ENCODE measurements at places on chromosomes 12 and 14.

DNA sequence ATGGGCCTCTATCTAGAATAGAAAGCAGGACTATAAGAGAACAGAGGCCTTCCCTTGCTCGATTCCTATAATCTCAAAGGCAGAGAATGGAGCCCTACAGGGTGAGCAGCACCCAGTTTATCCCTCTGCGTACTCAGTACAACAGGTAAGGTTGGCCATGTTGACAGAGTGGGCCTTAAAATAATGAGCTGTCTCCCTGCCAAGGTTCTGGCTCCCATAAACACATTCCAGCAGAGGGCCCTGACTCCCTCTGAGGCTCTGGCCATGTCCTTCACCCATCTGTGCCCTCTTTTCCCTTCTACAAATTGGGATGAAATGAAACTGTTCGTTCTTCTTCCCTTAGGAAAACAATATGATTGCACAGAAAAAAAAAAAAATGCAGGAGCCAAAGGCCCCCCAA, 16.9 kb upstream of the PNMA1 start:
- DNase-seq, result no peak

DNA sequence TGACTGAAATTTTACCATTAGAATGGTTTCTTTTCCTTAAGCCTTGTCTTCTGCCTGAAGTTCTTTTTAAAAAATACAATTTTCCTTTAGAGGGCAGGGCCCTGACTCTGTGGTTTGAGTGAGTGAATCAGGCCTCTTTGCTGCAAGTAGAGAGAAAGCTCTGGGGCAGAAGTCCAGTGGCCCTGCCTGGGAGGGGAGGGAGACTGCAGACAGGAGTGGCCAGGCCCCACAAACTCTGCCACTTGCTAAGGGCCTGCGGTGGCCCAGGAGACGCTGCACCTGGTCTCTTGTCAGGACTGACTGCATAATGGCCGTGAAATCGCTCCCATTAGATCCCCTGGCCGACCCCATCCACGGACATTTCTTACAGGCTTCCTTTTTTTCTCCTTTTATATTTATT, 25.5 kb downstream of the TSPAN11 start:
- no peak for DNase-seq

DNA sequence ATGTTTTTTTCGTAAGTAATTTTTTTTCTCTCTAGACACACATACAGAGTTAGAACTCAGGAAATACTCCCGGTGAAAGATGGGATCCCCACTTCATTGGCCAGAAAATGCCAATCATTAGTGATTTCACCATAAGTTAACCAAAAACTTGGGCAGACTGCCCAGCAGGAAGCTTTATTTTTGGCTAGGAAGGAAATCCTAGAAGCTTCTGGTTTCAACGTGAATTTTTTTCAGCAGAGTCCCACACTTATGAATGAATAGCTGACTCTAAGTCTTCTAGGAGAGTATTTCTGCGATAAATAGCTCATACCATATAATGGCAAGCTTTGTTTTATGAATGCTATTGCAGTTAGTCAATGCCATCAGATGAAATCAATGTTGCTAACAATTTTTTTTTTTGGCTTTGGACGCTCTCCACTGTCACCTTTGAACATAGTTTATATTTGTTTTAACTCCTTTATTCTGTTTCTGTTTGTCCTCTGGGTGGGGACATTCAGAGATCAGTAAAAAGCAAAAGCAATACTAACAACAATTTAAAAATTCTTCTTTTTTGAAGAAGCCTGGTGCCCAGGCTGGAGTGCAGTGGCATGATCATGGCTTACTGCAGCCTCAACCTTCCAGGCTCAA, 9.5 kb downstream of the PPP1CC start:
- no peak for DNase-seq

DNA sequence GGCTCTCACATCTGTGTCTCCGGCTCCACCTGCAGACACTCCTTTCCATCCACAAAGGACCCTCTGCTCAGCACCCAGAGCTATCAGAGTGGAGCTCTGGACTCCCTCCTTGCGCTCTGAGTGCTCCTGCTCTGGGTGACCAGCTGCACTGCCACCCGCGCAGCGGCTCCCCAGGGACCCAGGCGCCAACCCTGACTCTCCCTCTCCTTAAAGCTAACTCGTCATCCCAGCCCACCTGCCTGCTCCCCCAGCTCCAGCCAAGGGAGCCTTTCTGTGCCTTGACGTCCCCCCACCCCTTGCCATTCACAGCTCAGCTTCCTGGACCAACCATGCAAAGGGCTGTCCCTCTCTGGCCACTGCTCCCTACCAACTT, 99.0 kb downstream of the SETD3 start:
- no peak for DNase-seq

DNA sequence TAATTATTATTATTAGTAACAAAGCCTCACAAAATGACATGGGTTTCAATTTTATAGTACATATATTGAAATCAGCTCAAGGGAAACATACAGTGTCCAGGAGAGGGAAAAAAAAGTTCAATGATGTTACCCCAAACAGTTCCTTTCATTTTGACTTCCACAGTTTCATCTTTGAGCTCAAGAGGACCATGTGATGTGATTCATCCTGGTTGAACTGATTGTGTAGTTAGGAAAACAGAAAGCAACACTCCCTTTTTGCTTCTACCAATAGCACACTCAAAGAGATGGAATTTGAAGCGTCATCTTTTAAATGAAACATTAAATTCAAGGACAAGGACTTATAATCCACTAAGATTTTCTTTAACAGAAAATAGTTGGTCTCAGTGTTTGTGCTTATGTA, 461.0 kb downstream of the FOXG1 start:
- DNase-seq, result peak; percentile 40

DNA sequence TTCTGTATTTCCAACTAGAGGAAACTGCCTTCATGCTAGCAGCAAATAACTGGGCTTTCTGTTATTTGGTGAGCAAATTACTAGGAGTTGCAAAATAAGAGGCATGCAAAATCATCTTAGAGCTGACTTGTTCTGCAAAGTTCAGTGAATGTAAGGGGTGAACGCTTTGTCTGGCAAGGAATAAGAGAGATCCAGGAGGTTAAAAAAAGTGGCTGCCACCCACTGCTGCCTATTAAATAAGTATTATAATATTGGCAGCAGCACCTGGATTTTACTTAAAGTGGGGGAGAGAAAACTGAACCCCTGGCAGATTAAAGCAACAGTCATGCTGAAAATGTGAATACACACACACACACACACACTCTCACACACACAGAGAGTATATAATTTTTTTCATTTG, 557.0 kb downstream of the FLRT2 start:
- no peak for DNase-seq

- DNase-seq, result no peak
These were observed 77.9 kb upstream of the PLXNC1 start for GRCh38 chr12:94070520-94070919.

GRCh38 chr14:99393059-99393655, 87.5 kb downstream of the SETD3 start:
- peak; percentile 24 for DNase-seq

GRCh38 chr12:18414671-18415070, 153.4 kb downstream of the PIK3C2G start:
- DNase-seq, result no peak

DNA sequence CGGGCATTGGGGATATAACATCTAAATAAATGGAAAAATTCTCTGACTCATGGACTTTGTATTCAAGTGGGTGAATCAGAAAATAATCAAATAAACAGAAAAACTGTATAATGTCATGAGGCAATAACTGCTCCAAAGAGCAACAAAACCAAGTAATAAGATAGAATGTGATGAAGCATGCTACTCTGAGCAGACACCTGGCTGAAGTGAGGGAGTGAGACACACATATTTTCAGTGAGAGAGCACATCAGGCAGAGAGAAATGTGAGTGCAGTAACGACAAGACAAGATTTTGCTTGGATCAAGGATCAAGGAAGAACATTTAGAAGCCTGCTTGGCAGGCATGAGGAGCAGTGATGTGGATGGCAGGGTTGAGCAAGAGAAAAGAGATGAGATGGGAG, 75.8 kb upstream of the CCDC91 start:
- DNase-seq, result no peak

DNA sequence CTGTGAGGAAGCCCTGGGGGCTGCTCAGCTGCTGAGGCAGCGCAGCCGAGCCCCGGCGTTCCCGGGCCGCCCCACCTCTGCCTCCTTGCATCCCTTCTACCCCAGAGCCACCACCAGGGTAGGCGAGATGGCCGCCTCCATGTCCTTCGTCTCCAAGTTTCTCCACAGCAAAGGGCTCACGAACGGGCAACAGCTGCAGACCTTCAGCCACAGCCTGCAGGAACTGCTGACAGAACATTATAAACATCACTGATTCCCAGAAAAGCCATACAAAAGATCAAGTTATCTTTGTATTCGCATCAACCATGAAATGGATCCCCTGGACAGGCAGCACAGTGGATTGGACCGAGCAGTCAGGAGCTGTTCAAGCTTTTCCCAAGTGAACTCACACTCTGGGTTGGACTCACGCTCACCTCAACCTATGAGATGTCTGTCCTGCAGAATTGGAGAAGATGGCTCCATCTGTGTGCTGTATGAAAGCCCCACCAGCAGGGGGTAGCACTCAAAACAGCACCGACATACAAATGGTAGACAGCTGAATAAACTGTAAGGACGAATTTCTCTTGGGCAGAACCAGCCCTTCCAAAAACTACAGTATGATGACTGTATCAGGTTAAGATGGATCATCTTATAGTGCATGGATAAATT, 19.4 kb upstream of the A2M start:
- DNase-seq, result no peak

DNA sequence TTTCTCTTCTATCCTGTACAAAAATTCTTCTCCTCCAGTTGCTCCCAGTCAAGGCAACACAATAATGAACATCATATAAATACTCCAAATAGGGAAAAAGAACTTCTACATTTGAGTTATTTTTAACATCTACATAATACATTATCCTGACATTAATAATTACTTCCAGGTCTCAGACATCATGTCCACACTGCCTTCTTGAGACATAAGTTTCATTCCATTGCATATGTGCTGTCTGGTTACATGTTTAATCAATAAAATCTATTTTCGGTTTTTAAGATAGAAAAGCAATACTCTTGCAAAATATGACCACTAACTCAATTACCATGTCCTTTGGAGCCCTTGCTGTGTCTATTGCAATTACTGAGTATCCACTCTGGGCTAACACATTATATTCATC, 881.9 kb downstream of the GALC start:
- DNase-seq, result no peak

DNA sequence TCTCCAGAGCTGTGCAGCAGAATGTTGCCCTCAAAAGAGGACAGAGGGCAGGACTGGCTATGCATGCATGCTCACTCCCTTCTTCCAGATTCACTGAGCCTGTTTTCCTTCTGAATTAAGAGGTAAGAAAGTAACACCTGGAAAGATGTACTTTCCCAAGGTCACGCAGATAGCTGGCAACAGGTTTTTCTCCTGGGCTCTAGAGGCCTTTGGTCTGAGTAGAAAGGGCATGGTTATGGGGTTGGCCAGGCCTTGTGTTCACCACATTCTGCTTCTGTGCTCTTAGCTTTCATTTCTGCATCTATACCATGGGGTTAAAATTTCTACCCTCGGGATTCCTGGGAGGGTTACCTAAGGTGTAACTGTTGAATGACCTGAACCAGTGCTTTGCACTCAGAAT, 57.5 kb downstream of the RASSF3 start:
- no peak for DNase-seq

- no peak for DNase-seq
These were observed 1.5 kb downstream of the DHRS7 start for GRCh38 chr14:60163693-60164092.

- DNase-seq, result no peak
These were observed 225.0 kb downstream of the KCNC2 start for GRCh38 chr12:74984631-74985030.

- no peak for DNase-seq
These were observed 12.4 kb downstream of the SLC2A3 start for GRCh38 chr12:7923241-7924236.

- no peak for DNase-seq
These were observed 195.2 kb downstream of the ATXN7L3B start for GRCh38 chr12:74732826-74733225.

DNA sequence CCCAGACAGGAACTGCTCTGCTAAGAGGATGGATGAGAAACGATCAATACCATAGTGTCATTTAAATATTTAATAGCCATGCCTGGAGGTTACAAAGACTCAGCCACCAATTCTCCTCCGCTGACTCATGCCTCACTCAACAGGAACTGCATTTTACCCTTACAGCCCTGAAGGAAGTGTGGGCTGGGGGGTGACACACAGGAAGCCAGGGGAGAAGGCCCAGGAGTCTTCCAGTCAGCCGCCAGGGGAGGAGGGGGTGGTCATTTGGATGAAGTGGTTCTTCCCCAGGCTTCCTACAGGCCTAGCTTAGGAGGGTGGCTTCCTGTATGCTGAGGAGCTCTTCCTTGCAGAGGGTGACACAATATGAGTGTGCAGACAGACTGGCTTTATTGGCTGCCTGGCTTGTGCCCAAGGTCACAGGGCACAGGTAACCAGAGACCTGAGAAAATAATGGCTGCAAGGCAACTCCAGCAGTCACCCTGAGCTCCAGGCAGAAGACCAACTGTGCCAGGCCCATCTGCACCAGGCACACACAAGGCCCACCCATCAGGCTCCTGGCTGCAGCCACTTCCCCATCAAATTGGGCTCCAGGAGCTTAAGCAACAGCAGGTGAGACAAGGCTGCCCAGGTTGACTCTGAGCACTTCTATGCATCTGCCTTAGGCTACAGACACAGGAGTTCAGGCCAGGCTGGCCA, 30.6 kb upstream of the RPLP0 start:
- DNase-seq, result peak; percentile 99

DNA sequence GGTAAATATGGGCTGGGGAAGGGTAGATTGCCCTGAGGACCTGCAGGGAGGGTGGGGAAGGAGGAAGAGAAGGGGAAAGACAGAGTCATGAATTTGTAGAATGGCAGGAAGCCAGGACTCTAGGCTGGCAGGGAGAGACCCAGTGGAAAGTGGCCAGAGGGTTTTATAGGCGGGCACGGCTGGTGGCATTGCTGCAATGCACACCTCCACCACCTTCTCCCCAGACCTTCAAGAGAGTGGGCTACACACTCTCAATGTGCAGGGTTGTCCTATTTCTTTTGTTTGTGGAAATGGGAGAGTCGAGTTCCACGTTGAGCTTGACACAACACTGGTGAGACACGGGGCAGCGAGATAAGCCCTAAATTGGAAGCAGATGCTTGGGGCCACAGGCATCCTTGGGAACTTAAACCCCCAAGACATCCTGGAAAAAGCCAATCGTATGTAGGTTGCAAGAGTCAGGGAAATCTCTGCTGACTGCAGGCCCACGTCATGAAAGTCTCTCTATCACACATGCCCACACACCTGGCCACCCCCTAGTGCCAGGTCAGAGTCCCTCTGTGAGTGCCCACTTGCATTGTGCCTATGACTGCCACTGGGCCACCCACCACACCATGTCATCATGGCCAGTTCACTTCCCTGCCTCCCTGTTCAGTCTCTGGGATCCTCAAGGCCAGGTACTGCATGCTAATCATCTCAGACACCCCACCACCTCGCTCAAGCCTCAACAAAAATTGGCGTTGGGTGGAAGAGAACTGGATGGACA, 38.0 kb upstream of the BDKRB2 start:
- peak; percentile 58 for DNase-seq
